Inflammatory macrophage (primary cell): ENCODE measurements at places on chromosomes 13 and 19.
A peak's percentile ranks its signal among the peaks of the same experiment; 100 is the strongest.

DNA sequence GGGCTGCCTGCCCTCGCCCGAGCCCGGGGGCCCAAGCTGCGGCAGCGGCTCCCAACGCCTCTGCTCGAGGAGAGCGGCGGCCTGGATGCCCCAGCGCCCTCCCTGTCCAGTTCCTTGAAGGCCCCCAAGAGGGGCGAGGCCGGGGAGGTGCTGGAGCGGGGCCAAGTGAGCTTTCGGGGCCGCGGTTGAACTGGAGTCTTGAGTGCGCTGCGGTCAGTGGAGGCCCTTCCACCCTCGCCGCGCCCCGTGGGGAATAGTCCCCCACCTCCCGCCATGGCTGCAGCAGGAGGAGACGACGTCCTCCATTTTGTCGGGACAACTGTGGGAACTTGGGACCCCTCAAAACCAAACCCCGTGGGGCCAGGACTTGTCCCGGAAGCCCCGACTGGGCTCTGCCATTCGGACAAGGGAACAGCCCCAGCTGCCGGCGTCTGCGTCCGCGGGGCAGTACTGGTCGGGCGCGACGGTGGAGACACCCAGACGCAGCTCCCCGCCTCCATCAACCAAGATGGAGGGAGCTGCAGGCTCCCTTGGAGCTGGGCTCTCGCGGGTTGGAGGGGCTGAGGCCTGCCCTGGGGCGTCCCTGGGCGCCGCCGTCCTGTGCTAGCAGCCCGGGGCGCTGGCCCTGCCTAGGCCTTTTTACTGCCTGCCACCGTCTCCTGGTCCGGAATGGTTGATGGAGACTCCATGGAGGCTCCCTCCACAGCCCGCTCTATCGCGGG is 736 bp upstream of the ZMYM5 start:
- peak; percentile 64 for DNase-seq

GRCh38 chr13:22169473-22169872 is 498.6 kb downstream of the FGF9 start:
- DNase-seq = no peak

DNA sequence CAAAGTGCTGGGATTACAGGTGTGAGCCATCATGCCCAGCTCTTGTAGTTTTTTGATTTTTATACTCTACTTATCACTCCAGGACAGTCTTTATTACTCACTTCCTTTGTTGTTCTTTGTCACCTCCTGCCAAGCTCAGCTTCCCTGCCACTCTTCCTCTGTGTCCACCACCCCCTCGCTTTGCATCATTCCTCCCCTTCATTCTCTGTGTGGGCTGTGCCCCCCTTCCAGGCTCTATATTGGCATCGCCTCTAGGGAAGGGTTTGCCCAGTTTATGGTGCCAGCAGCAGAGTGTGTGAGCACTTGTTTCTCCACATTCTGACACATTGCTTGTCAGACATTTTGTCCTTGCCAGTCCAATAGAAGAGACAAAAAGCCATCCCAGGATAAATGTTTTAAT is 15.1 kb downstream of the ZNF302 start:
- DNase-seq = no peak

- DNase-seq = no peak
Observed at GRCh38 chr19:3057275-3057714, 5.0 kb downstream of the TLE5 start.
